ENCODE measurements at places on chromosomes 12 and 14.

DNA sequence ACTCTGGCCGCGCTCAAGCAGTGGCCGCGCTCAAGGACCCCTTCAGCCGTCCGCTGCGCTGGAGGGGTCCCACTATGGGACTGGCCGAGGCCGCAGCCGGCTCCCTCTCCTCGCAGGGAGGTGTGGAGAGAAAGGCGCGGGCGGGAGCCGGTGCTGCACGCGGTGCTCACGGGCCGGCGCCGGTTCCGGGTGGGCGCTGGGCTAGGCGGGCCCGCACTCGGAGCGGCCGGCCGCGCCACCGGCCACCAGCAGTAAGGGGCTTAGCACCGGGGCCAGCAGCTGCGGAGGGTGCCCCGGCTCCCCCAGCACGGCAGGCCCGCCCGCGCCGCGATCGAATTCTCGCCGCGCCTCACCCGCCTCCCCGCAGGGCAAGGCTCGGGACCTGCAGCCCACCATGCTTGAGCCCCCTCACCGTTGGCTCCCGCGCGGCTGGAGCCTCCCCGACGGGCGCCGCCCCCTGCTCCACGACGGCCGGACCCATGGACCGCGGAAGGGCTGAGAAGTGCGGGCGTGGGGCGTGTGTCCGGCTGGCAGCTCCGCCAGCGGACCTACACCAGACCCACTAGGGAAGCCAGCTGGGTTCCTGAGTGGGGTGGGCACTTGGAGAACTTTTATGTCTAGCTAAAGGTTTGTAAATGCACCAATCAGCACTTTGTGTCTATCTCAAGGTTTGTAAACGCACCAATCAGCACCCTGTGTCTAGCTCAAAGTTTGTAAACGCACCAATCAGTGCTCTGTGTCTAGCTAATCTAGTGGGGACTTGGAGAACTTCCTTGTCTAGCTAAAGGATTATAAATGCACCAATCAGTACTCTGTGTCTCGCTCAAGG, 49.5 kb downstream of the KLHL28 start:
- no peak for DNase-seq

DNA sequence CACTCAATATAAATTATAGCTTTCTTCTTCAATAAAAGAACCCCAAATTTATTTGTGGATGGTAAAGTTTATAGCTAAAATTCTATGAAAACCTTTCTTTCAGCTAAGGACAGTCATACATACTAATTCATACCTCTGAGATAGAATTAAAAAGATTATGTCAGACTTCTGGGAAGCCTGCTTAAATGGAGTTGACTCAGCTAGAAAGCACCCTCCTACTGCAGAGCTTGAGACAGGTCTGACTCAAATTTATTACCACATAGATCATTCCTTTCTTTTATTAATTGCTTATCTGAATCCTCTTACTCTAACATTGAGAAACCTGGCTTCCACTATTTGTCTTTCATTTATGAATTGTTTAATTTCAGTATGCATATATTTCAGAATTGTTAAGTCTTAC, 1007.0 kb upstream of the LRFN5 start:
- no peak for DNase-seq

- no peak for DNase-seq
These were observed 16.1 kb upstream of the CCND2 start for GRCh38 chr12:4257442-4257841.

DNA sequence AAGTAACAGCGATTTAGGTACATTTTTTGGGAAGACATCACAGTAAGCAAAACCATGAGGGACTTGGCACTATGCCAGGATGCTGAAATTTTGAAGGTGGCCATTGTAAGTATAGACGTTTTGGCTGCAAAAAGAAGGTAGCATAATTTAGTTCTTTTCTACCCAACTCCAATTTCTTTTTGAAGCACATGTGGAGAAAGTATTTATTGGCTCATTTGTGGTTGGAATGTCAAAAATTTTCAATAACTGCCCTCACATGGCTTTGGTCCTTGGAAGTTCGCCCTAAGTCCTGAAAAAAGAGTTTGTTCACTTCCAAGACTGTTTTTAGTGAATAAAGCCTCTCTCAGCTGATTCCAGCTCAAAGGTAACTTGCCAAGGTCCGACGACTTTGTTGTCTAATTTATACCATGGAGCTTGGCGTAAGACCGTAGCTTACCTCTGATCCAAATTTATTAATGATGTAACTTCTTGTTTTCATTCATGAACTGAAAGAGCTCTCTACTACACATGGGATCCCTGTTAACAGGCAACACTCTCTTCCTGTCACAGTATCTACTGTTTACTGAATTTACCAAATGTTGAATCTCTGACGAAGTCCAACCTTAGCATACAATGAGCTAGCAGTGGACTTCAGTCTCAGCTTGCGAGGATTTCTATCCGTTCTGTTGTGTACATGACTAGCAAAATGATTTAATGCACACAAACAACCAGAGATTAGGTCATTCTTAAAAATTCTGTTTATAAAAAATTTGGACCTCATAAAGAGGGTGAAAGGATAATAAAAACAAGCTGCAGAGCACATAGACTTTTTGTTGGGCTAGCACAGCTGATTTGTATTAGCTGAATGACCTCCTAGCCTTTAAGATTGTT, 49.0 kb downstream of the MSRB3 start:
- no peak for DNase-seq

GRCh38 chr12:16573398-16574077, 32.4 kb downstream of the LMO3 start:
- DNase-seq: no peak

DNA sequence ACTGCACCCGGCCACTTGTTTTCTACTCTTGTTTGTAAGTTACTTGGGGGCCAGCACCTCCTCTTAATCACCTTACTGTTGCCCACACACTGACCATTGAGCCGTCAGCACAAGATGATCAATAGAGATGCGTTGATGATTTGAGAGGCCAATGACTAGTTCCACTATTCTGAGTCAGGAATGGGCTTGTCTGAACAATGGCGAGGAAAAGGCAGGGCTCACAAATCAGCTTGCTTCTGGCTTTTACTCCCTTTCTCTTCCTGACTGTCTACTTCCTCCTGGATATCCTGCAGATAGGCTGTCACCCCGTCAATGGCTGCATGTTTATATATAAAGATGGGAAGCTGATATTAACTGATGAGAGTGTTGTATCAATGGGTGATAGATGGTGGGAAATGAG, 29.1 kb upstream of the HDAC7 start:
- no peak for DNase-seq

- DNase-seq: no peak
These were observed 12.8 kb upstream of the FGF23 start for GRCh38 chr12:4392223-4392742.

DNA sequence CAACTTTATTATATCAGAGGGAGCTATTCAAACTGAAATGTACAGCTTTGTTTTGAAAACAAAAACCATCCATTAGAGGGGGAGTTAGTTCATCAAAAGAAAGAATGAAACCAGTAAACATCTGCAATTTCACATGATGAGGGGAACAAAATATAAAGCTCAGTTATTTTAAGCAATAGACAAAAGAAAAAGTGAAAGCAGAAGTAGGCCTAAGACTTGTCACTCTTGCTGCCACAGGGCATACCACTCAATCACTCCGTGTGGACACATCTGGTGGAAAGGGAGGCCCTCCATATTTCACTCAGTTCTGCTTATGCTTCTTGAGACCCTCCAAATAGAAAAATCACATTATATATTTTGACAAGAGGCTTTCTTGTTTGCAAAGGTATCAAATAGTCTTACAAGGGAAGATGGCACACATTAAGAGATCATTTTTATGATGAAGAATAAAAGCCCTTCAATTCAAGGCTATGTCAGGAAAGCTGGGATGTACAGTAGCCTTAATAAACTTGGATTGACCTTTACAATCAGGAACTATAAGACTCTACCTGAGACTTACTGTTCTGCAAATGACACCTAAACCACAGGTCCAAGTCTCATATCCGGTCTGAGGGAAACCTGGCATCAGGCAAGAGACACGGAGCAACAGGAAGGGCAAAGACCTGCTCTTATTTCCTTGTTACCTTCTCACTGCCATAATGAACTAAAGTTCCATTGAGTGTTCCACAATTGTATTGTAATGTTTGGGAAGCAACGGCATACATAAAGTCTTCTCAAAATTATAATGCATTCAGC, 222.5 kb upstream of the GRIP1 start:
- no peak for DNase-seq

DNA sequence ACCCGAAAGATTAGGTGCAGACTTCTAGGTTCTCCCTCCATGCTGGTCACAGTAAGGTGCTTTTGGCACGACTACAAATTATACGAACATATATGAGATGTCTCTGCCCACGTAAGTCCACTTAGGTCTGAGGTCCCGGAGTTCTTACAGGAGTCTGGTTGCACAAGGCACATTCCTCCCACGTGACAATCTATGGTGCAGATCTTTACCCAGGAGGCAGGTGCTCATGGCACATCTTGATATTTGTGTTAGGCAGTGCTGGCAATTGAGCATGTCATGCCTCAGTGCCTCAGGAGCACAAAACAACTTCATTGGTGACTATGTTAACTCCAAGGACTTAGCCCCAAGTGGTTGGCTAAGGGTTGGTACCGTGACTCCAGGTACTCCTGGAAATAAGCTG, 92.0 kb upstream of the AMN1 start:
- no peak for DNase-seq

DNA sequence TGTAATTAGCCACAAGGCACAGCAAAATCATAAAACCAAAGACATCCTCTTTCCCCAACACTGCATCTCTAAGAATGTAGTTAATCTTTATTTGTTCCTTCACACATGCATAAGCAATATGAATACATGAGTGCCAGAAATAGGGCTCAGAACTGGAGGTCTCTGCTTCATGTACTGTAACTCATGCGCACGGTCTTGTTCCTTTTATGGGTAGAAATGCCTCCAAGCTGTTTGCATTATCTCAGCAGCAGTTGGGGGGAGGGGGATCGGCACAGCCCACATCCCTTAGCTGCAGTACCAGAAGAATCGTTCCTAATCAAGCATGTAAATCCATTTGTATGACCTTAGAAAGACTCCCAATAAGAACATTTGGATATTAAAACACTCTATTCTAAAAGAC, 20.0 kb downstream of the RHOJ start:
- no peak for DNase-seq

DNA sequence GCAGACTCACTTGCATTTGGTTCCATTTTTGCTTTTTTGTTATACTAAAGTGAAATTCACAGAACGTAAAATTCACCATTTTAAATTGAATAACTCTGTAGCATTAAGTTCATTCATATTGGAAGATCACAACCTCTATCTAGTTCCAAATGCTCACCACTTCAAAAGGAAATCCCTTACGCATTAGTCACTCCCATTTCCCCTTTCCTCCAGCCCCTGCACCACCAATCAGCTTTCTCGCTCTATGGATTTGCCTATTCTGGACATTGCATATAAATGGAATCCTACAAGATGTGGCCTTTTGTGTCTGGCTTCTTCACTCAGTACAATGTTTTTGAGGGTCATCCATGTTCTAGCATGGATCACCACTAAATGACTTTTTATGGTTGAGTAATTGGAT, 294.5 kb downstream of the KSR2 start:
- no peak for DNase-seq

- DNase-seq: no peak
These were observed 606.3 kb upstream of the LRFN5 start for GRCh38 chr14:41000350-41000749.

- DNase-seq: no peak
These were observed 311.9 kb downstream of the CACNA1C start for GRCh38 chr12:2364631-2365051.

- DNase-seq: no peak
These were observed 8.3 kb downstream of the LAG3 start for GRCh38 chr12:6780573-6780972.

DNA sequence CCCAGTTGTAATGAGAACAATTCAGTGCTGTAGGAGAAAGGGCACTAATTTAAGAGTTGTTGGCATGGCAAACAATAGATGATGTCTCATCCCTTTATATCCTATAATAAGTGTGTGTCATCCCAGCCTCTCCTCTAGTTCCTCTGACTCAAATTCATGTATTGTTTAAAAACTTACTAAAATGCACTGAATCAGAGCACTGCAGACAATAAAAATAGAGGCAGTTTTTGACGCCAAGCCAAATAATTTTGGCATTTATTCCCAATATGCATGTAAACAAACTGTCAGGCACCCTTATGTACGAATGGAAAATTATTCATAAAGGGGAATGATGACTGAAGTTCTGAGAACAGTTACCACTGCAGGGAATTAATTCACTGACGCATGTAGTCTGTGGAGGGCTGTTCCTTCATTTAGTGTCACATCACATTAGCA, 57.9 kb upstream of the TMX1 start:
- no peak for DNase-seq

- DNase-seq: no peak
These were observed 63.0 kb downstream of the SLC25A47 start for GRCh38 chr14:100386121-100386520.

GRCh38 chr14:20760950-20761349, 7.3 kb upstream of the EDDM3B start:
- DNase-seq: no peak

GRCh38 chr14:47040550-47040949, 389.0 kb upstream of the RPL10L start:
- DNase-seq: no peak

DNA sequence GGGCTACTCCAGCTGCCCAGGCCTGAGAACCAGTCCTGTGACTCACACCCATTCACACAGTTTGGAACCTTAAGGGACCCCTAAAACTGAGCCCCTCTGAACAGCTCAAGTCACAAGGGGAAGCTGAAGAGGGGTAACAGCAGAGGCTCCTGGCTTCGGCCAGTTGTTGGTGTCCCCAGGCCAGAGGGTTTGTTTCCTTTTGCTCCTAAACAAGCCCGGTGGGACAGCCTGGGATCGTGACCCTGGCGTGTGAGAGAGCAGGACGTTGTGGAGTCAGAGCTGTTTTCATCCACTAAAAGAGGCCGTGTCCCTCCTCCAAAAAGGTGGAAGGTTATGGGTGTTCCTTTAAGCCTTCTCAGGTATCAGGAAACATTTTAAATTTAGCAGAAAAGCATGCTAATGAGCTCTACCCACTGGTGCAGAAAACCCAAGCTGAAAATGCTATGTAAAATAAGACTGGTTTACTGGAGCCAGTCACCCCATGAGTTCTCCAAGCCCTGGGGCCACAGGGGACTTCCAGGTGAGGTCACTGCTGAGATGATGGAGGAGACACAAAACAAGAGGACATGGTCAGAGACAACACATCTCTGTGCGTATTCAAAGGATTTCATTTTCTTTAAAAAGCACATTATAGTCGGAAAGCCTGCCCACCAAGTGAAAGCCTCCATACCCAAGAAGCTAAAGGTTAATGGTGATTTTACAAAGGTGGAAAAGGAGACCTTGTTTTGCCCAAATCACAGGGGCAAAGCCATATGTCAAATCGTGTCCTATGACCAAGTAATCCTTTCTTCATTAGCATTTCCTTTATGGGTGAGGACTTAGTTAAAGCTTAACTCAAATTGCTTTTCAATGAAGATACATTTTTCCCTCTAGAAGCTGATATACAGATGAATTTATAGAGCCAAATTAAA, 14.1 kb downstream of the PRKAB1 start:
- DNase-seq: no peak

- DNase-seq: no peak
These were observed 18.8 kb upstream of the HIGD1C start for GRCh38 chr12:50933459-50934124.

GRCh38 chr14:35399083-35399937, 5.2 kb downstream of the NFKBIA start:
- DNase-seq: no peak

GRCh38 chr14:104314251-104314941, 176.0 kb downstream of the KIF26A start:
- no peak for DNase-seq

- DNase-seq: no peak
These were observed 37.3 kb downstream of the FBLN5 start for GRCh38 chr14:91910196-91910595.

All from hypothalamus (tissue), 51 donors.